ENCODE measurements at places on chromosomes 7 and 10. TPM values are rescaled to one million over a fixed set of nuclear protein-coding genes. Genes with fewer than 3 reads are reported as not detected.

The ZSCAN25 gene
- total RNA-seq, result 14.2 TPM

The OR6B1 gene
- not detected for total RNA-seq

DNA sequence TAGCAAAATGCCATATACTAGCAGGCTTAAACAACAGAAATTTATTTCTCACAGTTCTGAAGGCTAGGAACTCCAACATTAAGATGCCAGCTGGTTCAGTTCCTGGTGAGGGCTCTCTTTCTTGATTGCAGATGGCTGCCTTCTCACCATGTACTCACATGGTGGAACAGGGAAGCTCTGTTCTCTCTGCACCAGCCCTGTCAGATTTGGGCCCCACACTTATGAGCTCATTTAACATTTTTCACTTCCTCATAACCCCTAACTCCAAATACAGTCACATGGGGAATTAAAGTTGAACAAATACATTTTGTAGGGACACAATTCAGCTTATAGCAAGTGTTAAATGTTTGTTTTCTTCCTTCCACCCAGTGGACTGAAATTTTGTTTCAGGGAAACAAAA, 218.6 kb upstream of the TAC1 start:
- no peak for DNase-seq

GRCh38 chr10:4214908-4215307, 429.9 kb upstream of the KLF6 start:
- DNase-seq, result no peak

DNA sequence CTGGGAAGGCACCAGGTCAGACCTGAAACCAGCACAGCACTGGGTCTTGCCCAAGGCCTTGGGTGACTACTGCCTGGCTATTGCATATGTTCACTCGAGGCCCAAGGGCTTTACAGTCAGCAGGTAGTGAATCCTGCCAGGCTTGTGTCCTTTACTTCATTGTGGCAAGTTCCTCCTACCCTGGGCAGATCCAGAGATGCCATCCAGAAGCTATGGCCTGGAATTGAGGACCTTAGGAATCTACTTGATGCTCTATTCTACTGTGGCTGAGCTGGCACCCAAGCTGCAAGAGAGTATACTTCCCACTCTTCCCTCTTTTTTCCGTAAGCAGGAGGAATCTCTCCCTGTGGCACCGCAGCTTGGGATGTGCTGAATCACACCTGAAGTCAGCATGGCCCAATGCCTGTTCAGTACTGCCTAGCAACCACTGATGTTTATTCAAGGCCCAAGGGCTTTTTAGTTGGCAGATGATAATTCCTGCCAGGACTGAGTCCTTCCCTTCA, 246.7 kb upstream of the CTBP2 start:
- peak; percentile 87 for DNase-seq

DNA sequence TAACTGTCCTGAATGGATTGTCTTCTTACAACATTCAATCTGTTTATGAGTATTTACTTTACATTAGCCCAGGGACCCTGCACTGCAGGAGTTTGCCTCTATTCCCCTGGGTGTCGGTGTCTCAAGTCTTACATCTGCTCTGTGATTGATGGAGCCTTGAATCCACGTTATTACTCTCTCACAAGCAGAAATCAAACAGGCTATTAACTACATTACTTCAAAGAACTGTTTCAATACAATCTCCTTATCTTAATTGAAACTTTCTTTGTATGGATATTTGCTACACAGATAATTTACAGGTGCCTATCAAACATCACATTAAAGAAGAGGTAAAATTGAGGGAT, 3.1 kb upstream of the ARID5B start:
- no peak for DNase-seq

GRCh38 chr10:63699785-63700613, 178.8 kb downstream of the REEP3 start:
- peak; percentile 99 for DNase-seq

- peak; percentile 75 for DNase-seq
Observed at GRCh38 chr7:115297656-115298055, 375.8 kb downstream of the MDFIC start.

DNA sequence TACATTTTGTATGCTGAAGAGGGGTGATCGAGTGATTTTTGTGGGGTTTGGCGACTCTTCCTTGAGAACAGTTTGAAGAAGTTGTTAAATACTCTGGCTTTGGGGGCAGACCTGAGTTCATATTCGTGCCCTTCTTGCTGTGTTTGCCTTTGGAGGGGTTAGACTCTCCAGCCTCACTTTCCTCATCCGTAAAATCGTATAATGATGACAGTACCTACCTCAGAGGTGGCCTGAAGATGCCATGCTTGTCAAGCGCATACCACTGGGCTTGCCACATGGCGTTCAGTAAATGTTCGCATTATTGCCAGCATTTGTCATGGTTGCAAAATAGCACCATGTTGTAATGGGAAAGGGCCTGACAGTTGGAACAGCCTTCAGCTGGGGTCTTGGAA, 1.3 kb downstream of the STK17A start:
- DNase-seq, result peak; percentile 34

DNA sequence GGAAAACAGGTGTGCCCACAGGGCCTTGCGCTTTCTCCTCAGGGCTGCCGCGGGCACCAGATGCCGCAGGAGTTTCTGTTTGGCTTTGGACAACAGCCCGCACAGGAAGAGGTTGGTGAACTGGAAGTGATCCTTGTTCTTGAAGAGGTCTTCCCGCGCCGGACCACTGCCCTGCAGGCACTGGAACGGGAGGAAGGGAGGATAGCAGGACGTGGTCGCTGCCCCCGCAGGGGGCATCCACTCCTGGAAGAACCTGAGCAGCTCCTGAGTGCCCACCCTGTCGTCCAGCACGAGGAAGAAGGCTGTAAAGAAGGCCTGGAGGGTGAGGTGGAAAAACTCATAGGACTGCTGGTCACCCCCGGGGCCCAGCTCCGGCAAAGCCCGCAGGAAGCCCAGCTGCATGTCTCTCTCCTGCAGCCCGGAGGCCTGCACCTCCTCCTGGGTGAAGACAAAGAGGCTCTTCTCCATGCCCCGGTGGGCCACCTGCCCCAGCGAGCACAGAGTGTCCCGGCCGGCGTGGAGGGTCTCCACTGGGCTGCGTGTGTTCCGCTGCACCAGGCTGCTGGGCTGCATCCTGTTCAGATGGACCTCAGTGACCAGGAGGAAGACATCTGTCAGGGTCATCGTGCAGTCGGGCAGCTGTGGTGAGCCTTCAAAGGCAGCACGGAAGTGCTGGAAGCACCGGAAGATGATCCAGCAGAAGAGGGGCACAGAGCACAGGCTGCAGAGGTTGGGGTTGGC, 26.9 kb downstream of the NOD1 start:
- DNase-seq, result no peak

GRCh38 chr7:95736635-95737034, 35.7 kb upstream of the DYNC1I1 start:
- no peak for DNase-seq

Data from HT1080 (cell line).